ENCODE measurements at places on chromosomes 5 and 9.

DNA sequence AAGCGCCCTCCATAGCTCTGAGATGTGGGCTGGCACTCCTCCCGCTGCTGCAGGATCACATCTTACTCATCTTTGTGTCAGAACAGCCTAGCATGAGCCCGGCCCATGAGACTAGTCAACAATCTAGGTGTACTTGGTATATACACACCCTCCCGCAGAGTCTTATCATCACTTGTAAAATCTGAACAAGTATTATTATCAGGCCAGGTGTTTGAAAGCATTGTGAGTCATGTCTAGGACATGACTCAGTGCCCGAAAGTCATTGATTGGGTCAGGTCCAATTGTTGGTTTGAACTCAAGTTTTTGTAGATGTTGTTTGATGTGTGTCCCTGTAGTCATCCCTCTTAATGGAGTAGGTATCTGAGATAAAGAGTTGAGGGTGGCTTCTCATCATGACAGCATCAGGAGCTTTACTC lies 108.7 kb downstream of the CFAP90 start:
- no peak for DNase-seq

DNA sequence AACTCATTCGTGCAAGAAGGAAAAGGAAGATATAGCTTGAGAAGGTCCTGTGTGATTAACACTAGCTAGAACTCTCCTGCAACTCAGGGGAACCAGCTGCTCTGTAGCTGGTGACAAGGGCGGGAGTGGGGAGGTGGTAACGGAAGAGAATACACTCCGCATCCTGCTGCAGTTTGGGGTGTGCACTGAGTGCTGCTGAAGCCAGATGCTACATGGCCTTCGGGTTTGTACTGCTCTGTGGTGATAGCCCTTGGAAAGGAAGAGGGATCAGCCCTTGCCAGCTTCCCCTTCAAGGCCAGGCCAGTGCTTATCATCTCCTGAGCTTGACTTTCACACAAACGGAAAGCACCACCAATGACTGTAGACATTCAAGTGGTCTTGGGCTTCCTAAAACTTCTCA lies 34.3 kb downstream of the FRMD3 start:
- no peak for DNase-seq

GRCh38 chr9:28034242-28034641 lies 461.0 kb upstream of the C9orf72 start:
- DNase-seq = no peak

DNA sequence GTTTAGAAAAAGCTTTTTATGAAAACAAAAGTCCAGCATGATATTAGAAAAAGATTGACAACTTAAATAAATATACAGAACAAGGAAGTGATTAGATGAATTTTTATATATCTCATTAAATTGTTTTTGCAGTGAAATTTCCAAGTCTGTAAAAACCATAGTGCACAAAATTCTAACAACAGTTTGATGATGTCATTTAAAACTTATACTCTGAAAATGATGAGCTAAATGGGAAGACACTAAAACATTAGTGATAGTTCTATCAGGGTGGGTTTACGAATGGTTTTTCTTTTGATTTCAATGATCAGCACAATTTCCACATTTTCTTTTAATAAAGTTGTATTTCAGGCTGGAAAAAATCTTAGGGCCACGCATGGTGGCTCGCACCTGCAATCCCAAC lies 126.4 kb upstream of the GPR151 start:
- no peak for DNase-seq

- no peak for DNase-seq
Measured at GRCh38 chr5:134451936-134452505, 40.3 kb upstream of the CDKN2AIPNL start.

DNA sequence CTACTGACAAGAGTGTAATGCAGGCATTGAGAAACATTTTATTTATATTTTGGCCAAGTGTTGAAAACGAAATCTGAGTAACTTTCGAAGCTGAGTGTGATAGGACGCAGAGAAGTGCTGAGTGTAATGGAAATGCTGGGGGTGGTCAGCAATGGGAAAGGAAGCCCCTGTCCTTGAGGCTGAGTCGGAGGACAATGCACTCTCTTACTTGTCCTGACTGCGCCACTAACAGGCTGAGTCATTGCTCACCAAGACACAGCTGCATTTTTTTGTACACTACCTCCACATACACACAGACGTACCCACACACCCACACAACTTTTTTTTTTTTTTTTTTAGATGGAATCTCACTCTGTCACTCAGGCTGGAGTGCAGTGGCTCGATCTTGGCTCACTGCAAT lies 637.7 kb downstream of the SLCO4C1 start:
- no peak for DNase-seq

DNA sequence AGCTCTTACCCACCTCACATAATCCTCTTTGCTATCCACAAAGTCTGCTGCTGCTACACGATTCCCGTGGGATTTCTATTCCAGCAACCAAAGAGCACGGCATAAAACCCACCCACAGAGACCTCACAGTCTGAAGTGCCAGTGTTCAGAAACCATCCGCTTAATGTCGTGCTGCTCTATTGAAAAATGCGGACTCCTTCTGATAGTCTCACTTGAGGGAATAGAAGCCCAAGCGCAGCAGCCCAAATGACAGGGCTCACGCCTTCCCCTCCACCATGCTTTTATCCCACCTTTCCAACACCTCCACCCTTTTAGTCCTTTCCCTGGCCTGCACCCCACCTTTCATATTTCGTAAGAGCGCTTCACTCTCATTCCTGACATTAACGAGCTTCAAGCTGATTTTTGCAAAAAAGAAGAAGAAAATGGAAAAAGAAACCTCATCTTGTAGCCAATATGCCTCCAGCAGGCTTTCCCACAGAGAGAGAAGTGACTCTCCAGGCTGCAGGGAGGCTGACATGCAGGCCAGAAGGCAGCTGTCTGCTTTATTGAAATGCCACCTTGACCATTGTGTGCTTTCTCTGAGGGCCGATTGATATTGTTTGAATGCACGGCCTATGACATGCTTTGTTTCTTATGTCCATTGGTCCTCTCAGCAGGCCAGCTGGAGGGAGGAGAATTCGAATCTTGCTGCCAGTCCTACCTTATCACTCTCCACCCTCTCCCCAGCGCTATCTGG lies 70.6 kb upstream of the PCSK1 start:
- no peak for DNase-seq

GRCh38 chr5:119332208-119332607 lies 23.6 kb upstream of the TNFAIP8 start:
- no peak for DNase-seq

DNA sequence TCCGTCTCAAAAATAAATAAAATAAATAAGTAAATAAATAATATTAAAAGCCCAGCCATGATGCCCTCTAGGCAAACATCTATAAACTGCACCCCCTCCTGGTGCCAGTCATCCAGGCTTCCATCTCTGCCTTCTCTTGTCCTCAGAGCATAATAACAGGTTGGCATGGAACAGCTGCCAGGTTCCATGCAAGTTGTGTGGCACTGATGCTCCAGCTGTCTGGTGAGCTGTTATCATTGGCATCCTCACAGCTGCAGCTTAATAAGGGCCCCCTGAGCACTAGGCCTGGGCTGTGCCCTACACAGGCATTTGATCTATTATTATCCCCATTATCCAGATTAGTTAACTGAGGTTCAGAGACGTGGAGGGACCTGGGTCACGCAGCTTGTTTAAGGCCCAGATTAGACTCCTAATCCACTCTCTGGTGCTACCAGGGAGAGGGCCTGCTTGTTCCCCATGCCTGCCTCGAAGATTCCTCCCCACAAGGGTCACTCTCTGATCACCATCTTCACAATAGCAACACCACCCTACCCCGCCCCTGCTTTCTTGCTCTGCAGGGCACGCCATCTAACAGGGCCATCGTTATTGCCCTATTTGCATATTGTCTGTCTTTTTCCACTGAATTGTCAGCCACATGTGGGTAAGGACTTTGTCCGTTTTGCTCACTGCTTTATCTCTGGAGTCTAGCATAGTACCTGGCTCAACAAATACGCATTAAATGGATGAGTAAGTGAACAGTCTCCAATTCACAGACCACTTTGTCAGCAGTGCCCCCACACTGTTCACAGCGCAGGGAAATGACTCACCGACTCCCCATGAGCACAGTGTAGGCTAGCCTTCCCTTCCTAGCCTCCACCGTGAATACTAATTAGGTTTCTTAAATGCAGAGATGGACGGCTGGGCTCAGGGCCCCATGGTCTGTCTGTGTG lies 1.5 kb upstream of the DNM1 start:
- no peak for DNase-seq

GRCh38 chr5:35153375-35153932 lies 76.8 kb downstream of the PRLR start:
- DNase-seq = no peak

DNA sequence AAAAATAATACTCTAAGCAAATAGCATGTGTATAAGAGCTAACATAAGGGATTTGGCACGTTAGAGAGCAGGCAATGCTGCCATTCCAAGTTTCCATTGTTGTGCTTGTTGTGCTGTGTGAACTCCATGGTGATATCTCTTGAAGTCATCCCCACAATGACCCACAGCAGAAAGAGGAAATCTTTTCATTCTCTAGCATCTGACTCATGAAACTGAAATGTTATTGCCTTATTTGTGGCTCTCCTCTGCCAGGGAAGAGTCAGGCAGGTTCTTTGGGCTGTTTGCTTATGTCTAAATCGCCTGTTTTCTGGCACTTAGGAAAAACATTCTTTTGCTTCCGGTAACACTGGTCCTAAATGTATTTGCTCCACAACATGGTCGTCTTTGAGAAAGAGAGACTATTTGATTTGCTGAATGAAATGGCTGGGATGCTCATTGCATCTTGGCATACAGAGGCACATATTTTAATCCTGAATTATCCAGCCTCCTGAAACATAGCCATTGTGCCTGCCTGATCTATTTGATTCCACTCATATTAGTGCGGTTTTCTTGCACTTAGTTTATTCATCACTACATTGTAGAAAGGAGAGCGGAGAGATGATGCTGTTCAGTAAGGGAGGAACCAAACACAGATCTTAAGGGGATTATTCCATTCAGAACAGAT lies 188.8 kb downstream of the CSNK1G3 start:
- DNase-seq = no peak

GRCh38 chr5:151708126-151708525 lies 21.4 kb upstream of the SPARC start:
- no peak for DNase-seq
